ENCODE measurements at places on chromosomes 4 and X.

DNA sequence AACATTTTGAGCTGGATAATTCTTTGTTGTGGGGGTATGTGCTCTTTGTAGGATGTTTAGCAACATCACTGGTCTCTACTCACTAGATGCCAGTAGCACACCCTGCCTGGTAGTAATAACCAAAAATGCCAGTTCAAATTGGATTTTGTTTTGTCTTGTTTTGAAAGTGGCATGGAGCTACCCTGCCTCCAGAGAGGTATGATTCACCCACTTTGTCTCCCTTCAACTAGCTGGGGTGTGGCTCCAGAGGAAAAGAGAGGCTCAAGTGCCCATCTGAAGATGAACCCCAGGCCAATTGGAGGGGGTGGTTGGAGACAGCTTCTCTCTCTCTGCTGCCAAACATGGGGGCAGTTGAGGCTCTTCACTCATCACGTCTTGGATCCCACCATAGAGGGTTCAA, 34.5 kb downstream of the NIPAL1 start:
- DNase-seq = no peak

DNA sequence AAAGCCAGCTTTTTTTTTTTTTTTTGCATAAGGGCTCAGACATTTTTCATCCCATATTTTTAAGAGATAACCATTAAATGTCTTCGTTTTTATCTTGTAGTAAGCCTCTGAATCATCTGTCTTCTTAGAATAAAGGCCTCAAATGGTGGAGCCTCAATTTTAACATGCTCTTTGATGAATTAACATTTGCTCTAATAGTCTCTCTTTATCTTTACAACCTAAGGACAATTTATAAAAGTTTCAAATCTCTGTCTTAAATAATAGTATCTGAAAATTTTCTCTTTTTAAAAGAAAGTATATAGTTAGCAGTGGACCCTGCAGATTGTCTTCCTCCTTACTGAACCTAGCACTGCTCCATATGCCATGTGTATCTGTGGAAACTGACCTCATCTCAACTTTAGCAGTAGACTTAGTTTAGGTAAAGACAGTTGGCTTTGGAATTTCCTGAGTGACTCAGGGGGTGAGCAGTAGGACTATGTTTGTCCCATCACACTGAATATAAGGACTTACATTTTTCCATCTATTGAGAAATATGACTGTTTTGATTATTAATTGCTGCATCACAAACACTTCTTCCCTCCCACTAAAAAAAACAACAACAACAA, 1658.0 kb downstream of the STIM2 start:
- no peak for DNase-seq

GRCh38 chrX:25213611-25214010, 197.8 kb upstream of the ARX start:
- no peak for DNase-seq

DNA sequence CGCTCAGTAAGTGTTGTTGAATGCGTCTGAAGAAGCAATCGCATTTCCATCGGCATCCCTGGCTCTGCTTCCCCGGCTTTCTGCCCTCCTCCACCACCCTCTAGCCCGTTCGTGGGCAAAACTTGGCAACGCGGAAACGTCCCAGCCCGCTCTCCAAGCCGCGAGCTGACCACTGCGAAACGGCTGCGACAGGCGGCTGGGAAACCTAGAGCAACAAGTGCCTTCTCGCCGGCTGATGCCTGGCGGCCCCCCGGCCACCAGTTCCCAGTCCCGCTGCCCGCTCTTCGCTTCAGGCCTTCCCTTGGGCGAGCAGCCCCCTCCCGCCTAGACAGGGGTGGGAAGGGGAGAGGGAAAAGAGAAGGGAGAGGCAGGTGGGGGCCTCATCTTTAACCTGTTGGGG, 837 bp downstream of the CITED1 start:
- no peak for DNase-seq

- DNase-seq = no peak
Observed at GRCh38 chr4:1407657-1408333, 1.6 kb upstream of the NKX1-1 start.

DNA sequence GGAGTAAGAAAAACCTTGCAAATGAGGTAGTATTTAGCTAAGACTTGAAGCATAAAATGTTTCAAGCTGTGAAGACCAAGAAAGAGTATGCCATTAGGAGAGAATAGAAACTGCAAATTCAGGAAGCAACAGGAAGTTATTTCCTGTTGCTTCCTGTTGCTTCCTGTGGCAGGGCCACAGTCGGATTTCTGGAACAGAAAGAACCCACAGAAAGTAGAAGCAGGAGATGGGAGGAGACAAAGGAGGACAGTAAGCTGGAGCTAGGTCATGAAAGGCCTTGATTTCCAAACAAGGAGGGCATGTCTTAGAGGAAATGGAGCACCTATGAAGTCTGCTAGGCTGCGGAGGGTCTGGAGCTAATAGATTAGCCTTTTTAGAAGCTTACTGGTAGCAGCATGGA, 17.2 kb downstream of the ASB11 start:
- no peak for DNase-seq

GRCh38 chrX:14496674-14497073, 32.7 kb upstream of the GLRA2 start:
- no peak for DNase-seq

- DNase-seq = no peak
Observed at GRCh38 chr4:7360806-7361205, 73.9 kb downstream of the PSAPL1 start.
